HEK293T (cell line): ENCODE measurements at places on chromosomes 6 and 20.

GRCh38 chr20:11117808-11118528 lies 444.2 kb upstream of the JAG1 start:
- no peak for DNase-seq

DNA sequence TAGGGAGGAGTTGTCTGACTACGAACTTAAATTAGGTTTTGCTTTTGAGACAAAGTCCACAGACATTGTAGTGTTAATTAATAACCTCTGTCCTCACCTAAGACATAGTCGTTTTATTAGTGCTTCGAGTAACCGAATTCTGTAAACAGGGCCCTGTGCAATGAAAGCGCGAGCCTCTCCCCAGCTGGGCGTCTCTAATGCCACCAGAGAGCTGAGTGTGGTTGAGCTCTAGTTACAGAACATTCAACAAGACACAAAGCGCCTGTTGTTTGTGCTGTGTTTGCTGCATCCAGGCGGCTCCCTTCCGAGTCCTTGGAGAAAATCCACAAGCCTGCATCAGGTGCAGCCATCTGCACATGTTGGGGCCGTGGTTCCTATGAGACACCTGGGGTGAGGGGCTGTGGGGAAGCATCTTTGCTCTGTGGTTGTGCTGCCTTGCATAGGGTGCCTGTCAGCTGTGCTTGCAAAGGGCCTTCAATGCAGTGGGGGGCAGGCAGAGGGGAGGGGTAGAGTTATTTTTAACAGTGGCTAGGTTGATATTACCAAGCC lies 63.9 kb downstream of the CD164 start:
- DNase-seq, result no peak

DNA sequence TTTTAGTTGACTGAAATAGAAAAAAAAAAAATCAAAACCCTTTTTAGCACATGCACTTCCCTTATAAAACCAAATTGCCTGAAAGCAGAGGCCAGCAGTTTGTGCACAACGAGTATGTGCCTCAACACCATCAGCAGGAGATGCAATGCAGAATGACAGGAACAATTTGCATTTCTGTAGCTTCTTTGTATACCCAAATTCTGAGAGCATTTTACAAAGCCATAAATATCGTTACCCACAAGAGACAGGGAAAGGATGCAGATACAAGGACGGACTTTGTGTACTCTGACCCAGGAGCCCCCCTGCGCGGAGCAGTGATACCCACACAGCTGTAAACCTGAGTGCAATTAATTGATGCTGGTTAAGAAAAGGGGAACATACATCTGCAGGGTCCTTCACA lies 285.6 kb downstream of the PRKN start:
- no peak for DNase-seq

GRCh38 chr6:168536665-168537539 lies 95.9 kb downstream of the SMOC2 start:
- DNase-seq, result no peak

- DNase-seq, result no peak
These were observed 20.9 kb downstream of the UTRN start for GRCh38 chr6:144305985-144306384.

DNA sequence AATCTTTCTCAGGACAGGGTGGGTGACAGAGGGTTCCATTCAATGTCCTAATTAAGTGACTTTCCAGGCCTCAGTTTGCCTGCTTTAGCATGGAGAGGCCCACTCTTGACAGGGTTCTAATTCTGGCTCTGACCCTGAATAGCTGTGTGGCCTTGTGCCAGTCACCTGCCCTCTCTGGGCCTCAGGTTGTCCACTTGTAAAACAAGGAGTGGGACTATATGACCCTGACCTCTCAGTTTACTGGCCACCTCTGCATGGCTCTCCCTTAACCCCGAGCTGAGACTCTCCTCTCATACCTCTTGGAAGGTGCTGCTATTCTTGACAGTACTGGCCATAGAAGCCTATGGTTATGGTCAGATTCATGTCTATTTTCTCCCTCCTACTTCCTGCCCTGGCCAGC lies 44.1 kb upstream of the MLN start:
- no peak for DNase-seq

- no peak for DNase-seq
These were observed 68.7 kb upstream of the TAB2 start for GRCh38 chr6:149248693-149249369.

GRCh38 chr20:57795977-57796560 lies 86.3 kb upstream of the PMEPA1 start:
- DNase-seq, result no peak

DNA sequence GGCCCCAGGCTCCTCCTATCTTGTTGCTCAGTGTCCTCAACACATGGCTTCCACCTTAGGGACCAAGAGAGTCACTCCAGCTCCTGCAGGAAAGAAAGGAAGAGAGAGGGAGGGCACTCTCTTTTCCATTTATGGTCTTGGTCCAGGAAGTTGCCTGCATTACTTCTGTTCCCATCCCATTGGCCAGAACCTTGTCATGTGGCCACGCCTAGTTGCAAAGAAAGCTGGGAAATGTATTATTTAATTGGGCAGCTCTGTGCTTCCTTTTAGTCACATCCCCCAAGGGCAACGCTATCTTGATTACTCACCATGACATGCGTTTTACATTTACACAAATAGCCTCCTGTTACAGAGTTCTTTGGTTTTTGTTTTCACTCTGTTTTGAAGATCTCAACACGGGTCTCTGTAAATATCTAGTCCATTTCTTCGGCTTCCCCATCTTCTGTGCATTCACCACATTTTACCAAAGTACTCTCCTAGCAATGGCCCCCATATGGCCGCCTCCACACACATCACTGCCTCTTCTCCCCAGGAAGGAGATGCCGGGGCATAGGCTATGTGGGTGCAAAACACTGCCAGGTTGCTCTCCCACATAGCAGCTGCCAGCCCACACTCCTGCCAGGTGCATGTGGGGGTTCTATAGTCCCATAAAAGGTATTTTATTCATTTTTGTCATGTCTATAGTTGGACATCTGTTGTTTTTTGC lies 35.7 kb upstream of the ZMYND8 start:
- peak; percentile 45 for DNase-seq

DNA sequence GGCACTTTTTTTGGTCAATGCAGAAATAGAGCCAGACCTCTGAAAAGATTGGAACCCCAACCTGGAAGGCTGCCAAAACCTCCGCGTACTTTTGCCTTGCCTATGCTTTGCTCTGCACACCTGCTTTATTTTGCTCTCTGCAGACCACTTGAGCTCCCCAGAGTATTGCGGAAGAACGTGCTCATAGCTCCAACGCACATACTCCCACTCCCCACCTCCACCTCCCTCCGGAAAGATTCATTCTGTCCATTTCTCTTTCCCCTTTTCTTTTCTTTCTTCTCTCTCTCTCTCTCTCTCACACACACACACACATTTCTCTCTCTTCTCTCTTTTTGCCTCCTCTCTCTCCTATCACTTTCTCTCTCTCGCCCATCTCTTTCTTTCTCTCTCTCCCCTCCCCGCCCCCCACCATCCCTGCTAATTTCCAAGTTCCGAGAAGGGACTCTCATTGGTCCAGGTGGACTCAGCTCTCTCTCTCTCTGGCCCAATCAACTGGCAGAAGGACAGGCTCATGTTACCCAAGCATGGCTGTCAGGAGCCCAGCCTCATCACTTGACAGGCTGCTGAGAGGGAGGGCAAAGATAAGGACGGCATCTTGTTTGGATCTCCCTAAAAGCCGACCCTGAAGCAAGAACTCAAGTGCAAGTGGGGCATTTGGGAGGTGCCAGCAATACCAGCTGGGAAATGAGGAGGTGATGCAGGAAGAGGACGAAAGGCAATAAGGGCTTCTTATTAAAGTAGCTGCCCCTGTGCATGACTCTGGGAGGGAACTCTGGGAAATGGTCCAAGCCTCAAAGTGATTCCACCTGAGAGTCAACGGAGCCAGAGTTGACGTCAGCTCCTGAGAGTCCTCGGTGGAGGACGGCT lies 246.1 kb downstream of the LY86 start:
- no peak for DNase-seq

- DNase-seq, result no peak
These were observed 92.6 kb downstream of the COL19A1 start for GRCh38 chr6:69958978-69959377.
